ENCODE measurements at places on chromosomes 12 and 14. TPM values are rescaled to one million over a fixed set of nuclear protein-coding genes. Genes with fewer than 3 reads are reported as not detected.
A peak's percentile ranks its signal among the peaks of the same experiment; 100 is the strongest.

- no peak overlapping the region for H3K27ac ChIP-seq
- no peaks in the 10 kb centered on the region for H3K27me3 ChIP-seq
- DNase-seq = no peak
- no peaks in the 10 kb centered on the region for H3K4me1 ChIP-seq
- H3K36me3 ChIP-seq = no peaks in the 10 kb centered on the region
- no peak overlapping the region for H3K4me3 ChIP-seq
Measured at GRCh38 chr14:65195042-65195719, 92.9 kb upstream of the MAX start.

GRCh38 chr12:6863033-6863432 lies 4.3 kb upstream of the TPI1 start:
- H3K4me1 ChIP-seq = no peaks in the 10 kb centered on the region
- no peak for DNase-seq
- H3K4me3 ChIP-seq = no peak overlapping the region
- H3K27me3 ChIP-seq = no peaks in the 10 kb centered on the region
- H3K27ac ChIP-seq = no peak overlapping the region

DNA sequence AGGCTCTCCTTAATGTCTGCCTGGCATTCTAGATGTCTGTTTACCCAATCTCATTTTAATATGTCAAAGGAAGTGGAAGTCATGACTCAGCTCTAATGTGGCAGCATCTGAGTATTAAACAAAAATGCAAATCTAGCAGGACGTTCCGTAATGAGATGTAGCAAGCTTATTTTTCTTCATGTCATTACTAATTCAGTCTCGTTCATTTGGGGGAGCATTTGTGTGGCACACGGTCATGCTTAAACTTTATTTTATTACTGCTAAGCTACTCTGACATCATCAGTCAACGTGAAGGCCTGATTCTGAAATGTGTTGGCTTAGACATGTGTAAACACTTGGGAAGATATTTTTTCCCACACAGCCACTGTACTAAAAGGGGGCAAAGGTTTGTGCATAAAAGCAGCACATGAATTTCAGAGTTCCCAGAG lies 326.7 kb upstream of the TMPO start:
- no peak for DNase-seq
- H3K4me1 ChIP-seq = no peaks in the 10 kb centered on the region
- H3K27me3 ChIP-seq = no peaks in the 10 kb centered on the region
- no peak overlapping the region for H3K4me3 ChIP-seq
- no peaks in the 10 kb centered on the region for H3K36me3 ChIP-seq

DNA sequence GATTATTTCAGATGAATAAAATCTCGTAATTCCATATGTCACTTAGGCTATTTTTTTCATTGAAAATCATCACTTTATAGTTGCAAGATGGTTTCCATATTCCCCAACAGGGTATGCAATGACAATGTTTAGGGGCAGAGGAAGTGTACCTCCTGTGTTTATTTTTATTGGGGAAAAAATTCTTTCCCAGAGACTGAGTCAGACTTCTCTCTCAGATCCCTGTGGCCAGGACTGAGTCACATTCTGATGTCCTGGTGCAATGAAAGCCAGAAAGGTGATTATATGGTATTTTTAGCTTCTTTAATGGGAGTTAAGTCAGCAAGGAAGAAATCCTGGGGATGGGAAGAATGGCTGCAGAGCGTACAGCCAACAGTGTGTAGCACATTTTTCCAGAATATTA lies 196.9 kb upstream of the ALG10 start:
- no peak for DNase-seq
- H3K27ac ChIP-seq = no peak overlapping the region
- H3K4me1 ChIP-seq = no peaks in the 10 kb centered on the region
- H3K36me3 ChIP-seq = no peaks in the 10 kb centered on the region

DNA sequence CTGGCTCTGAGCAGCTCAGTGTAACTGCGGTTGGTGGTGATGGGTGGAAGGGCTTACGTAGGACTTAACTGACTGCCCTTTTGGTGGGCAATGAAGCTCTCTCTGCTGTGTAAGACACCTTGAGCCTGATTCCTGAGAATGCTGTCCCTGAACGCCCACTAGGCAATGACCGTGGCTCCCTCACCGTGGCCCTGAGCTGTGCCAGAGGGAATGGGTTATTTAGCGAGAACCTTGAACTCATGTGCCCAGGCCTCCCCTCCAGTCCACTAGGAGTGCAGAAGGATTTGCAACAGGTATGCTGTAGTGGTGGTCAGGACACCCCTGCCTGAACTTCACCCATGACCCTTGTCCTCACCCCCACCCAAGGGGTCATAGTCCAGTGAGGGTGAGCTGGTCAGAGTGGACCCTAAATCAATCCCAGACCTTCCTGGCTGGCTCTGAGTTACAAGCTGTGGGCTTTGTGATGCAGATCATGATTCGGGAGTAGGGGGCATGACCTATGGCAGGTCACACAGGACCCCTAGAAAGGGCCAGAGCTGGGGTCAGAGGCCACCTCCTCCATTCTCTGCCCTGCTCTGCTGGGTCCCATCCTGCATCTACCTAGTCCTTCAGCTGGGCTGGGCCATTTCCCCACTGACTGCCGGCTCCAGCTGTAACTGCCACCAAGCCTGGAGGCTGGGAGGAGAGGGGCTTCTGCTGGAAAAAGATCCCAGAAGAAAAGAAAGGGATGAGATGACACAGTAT lies 14.5 kb upstream of the ANKRD33 start:
- no peaks in the 10 kb centered on the region for H3K36me3 ChIP-seq
- peaks cover 10% of the 10 kb centered on the region for H3K4me1 ChIP-seq
- H3K27ac ChIP-seq = no peak overlapping the region
- no peaks in the 10 kb centered on the region for H3K27me3 ChIP-seq
- H3K4me3 ChIP-seq = no peak overlapping the region

DNA sequence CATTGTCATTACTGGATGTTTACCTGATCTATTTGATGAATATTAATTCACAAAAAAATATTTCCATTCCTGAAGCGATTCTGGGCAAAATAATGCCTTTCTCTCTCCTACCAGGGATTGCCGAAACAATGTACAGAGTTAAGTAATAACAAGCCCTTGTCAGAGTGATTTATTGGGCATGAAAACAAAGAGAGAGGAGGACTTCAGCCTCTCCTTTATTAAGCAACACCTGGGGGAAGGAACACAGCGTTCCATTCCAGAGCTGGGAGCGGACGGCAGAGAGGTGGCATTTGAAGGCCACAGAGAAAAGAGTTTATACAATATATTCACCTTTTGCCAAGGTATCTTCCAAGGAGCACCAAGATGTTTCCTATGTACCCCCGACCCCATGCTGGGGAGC lies 165.8 kb downstream of the KSR2 start:
- H3K27ac ChIP-seq = no peak overlapping the region
- H3K4me3 ChIP-seq = no peak overlapping the region
- no peaks in the 10 kb centered on the region for H3K36me3 ChIP-seq
- DNase-seq = no peak

DNA sequence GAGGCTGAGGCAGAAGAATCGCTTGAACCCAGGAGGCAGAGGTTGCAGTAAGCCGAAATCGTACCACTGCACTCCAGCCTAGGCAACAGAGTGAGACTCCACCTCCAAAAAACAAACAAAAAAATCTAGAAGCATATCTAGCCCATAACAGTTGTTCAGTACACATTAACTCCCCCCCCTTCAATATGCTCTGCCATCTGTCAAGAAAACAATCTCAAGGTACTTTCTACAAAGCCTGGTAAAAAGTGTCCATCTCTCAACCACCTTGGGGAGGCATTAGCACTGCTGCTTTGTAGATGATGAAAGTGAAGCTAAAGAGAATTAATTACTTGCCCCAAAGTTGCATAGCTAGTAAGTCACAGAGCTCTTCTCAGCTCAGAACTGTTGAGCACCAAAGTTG lies 24.9 kb downstream of the LGALS3 start:
- no peaks in the 10 kb centered on the region for H3K4me1 ChIP-seq
- no peaks in the 10 kb centered on the region for H3K36me3 ChIP-seq
- no peaks in the 10 kb centered on the region for H3K27me3 ChIP-seq

- peak overlapping the region; percentile 78 for H3K4me3 ChIP-seq
- no peaks in the 10 kb centered on the region for H3K27me3 ChIP-seq
- H3K36me3 ChIP-seq = no peaks in the 10 kb centered on the region
- peak overlapping the region; percentile 91 for H3K27ac ChIP-seq
- H3K4me1 ChIP-seq = peaks cover 11% of the 10 kb centered on the region
Measured at GRCh38 chr12:56333197-56333678, 562 bp downstream of the PAN2 start.

DNA sequence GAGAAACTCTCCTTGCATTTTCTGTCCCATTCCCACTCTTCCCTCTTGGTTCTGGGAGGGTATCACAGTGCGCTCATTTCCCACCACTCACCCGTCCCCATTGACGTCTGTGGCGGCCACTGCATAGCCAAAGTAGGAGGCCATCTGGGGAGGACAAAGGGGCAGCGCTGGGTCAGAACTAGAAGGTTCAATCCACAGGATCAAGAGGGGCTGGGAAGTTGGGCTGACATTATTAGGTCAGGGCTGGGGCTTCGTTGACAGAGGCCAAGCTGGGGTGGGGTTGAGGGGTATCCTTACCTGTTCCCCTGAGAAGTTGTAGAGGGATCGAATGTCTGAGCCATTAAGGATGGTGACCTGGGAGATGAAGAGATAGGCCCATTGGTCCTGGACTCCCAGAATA lies 13.5 kb downstream of the ITGA5 start:
- H3K27me3 ChIP-seq = no peaks in the 10 kb centered on the region
- H3K4me1 ChIP-seq = peaks cover 7% of the 10 kb centered on the region
- no peak overlapping the region for H3K4me3 ChIP-seq
- peaks cover 100% of the 10 kb centered on the region for H3K36me3 ChIP-seq
- H3K27ac ChIP-seq = peak overlapping the region; percentile 26

- H3K4me1 ChIP-seq = no peaks in the 10 kb centered on the region
- no peak for DNase-seq
- no peaks in the 10 kb centered on the region for H3K27me3 ChIP-seq
- H3K4me3 ChIP-seq = no peak overlapping the region
Measured at GRCh38 chr12:71727958-71728357, 26.7 kb upstream of the RAB21 start.

MYF6 gene
- total RNA-seq = not detected

GRCh38 chr12:52837781-52838608 lies 3.9 kb upstream of the KRT79 start:
- no peaks in the 10 kb centered on the region for H3K4me1 ChIP-seq
- no peaks in the 10 kb centered on the region for H3K36me3 ChIP-seq
- DNase-seq = no peak

GRCh38 chr12:15534322-15534721 lies 212.0 kb downstream of the PTPRO start:
- H3K36me3 ChIP-seq = no peaks in the 10 kb centered on the region
- peaks cover 32% of the 10 kb centered on the region for H3K4me1 ChIP-seq
- no peak for DNase-seq
- H3K4me3 ChIP-seq = peak overlapping the region; percentile 37
- peak overlapping the region; percentile 94 for H3K27ac ChIP-seq
- H3K27me3 ChIP-seq = no peaks in the 10 kb centered on the region

- no peak for DNase-seq
- H3K27ac ChIP-seq = no peak overlapping the region
- H3K27me3 ChIP-seq = no peaks in the 10 kb centered on the region
- no peaks in the 10 kb centered on the region for H3K36me3 ChIP-seq
- no peaks in the 10 kb centered on the region for H3K4me1 ChIP-seq
Measured at GRCh38 chr14:92890830-92891588, 31.9 kb upstream of the CHGA start.

DNA sequence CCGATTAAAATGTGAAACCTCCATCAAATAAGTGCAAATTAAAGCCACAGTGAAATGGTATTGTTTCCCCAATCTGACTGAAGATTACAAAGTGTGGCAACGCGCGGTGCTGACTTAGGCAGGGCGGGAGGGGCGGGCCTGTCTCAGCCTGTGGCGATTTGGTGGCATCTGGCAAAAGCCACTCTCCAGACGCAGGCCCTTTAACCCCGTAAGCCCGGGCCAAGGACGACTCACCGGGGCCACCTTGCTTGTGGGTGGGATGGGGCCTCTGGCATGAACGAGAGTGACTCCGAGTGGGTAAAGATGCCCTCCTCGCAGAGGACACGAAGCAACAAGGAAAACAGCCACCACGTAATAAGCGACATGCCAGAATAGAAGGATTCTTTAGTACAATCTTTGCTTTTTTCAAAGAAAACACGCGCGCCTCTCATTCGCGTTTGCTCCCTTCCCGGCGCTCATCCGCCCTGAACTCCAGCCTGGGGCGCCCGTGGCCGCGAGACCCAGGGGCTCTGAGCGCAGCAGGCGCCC lies 815 bp downstream of the DEGS2 start:
- H3K4me3 ChIP-seq = peak overlapping the region; percentile 52
- no peak overlapping the region for H3K27ac ChIP-seq
- peaks cover 15% of the 10 kb centered on the region for H3K4me1 ChIP-seq
- H3K27me3 ChIP-seq = no peaks in the 10 kb centered on the region
- no peak for DNase-seq
- H3K36me3 ChIP-seq = no peaks in the 10 kb centered on the region

- no peaks in the 10 kb centered on the region for H3K27me3 ChIP-seq
- no peak overlapping the region for H3K27ac ChIP-seq
- H3K4me1 ChIP-seq = no peaks in the 10 kb centered on the region
- no peak overlapping the region for H3K4me3 ChIP-seq
Measured at GRCh38 chr12:88615490-88615889, 35.2 kb upstream of the KITLG start.

Data from thoracic aorta (tissue), 2 donors.